ENCODE measurements at places on chromosomes 7 and 10. TPM values are rescaled to one million over a fixed set of nuclear protein-coding genes. Genes with fewer than 3 reads are reported as not detected.

Gene ADAM8
- 2.7 TPM for total RNA-seq

Gene FAM171A1
- total RNA-seq = 21.0 TPM

Gene GIMAP5
- not detected for total RNA-seq

Gene CPED1
- total RNA-seq = not detected

Gene LDB3
- total RNA-seq = 0.18 TPM

Gene FAM13C
- total RNA-seq = 0.16 TPM

Gene AGMO
- 0.92 TPM for total RNA-seq

Gene GPR26
- total RNA-seq = not detected

Gene TMEM243
- 24.9 TPM for total RNA-seq

Gene COX19
- 6.1 TPM for total RNA-seq

Gene POLR2J
- total RNA-seq = 123 TPM

Gene HOXA3
- 6.2 TPM for total RNA-seq

Gene SYT15
- total RNA-seq = 3.1 TPM

Gene FOXI2
- not detected for total RNA-seq

Gene LAMTOR4
- 137 TPM for total RNA-seq

Gene VPS50
- 7.0 TPM for total RNA-seq

Gene NME8
- not detected for total RNA-seq

Gene ITIH2
- 0.26 TPM for total RNA-seq

Gene CYP3A4
- total RNA-seq = 0.05 TPM

Gene UNC5B
- 2.8 TPM for total RNA-seq

Gene PRKG1
- total RNA-seq = not detected

Gene MAGI2
- total RNA-seq = 0.45 TPM

Gene PIK3CG
- total RNA-seq = not detected

Gene EMX2
- not detected for total RNA-seq

Gene CYCS
- total RNA-seq = 292 TPM

Gene ACHE
- total RNA-seq = 2.6 TPM

Gene DOCK4
- 6.7 TPM for total RNA-seq

Gene SRRM3
- 9.5 TPM for total RNA-seq

Gene SEC31B
- 0.79 TPM for total RNA-seq

Gene OR2A42
- total RNA-seq = not detected

Gene CCL24
- total RNA-seq = not detected

Gene SLC4A2
- 286 TPM for total RNA-seq

Gene MEST
- 36.9 TPM for total RNA-seq

Gene EZH2
- 21.0 TPM for total RNA-seq

Gene SLC13A4
- total RNA-seq = not detected

Gene NKX2-3
- total RNA-seq = not detected

Gene DGKB
- total RNA-seq = not detected

Gene SPDYE1
- not detected for total RNA-seq

Gene AZGP1
- total RNA-seq = not detected

Gene VAX1
- total RNA-seq = 1.5 TPM

Gene LMOD2
- not detected for total RNA-seq

Gene WDR91
- total RNA-seq = 7.4 TPM

Gene SH2B2
- 3.5 TPM for total RNA-seq

Gene ARHGEF35
- total RNA-seq = 0.68 TPM

Gene GNAI1
- total RNA-seq = 27.2 TPM

Gene ITGB8
- total RNA-seq = 0.73 TPM

Gene TMEM176B
- total RNA-seq = not detected

Gene DLX5
- not detected for total RNA-seq

All from A549 treated with dexamethasone at 1 μM for 4 hours (cell line).